ENCODE measurements at places on chromosomes 2 and 18.

DNA sequence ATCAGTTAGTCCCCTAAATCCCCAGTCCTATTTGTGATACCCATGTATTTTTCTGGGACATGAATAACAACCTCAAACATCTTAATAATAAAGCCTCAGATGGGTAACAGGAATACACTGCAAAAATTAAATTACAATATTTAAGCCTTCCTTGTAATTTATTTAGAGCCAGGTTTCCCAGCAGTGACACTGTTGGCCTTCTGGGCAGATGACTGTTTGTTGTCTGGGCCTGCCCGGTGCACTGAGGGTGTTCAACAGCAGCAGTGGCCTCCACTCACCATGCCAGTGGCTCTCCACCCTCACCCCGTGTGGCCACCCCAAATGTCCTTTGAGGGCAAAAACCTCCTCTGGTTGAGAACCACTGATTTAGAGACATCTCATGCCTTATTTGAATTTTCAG, 270.2 kb upstream of the SIX3 start:
- DNase-seq: no peak

- DNase-seq: no peak
Measured at GRCh38 chr2:121367246-121367900, 82.4 kb upstream of the TFCP2L1 start.

- DNase-seq: no peak
Measured at GRCh38 chr18:48139431-48140347, 209.2 kb upstream of the SMAD2 start.

GRCh38 chr18:75369026-75369721, 58.3 kb downstream of the SMIM21 start:
- DNase-seq: no peak

DNA sequence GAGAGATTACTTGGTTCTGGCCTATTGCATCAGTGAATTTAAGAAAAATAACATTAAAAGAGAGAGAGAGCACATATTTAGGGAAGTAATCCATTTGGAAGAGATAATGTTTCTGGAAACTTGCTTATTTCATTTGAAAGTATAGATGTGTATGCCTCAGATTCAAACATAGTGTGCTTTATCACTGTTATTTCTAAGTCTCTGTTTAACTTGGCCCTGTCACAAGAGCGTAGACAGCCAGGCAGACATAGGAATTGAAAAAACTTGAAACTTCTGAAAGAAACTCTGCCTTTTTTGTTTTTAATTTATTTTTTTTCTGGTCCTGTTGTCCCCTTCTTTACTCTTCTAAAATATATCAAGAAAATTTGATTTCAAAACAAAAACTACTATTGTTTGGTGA, 849.1 kb downstream of the CNTNAP5 start:
- DNase-seq: no peak

- DNase-seq: no peak
Measured at GRCh38 chr2:160478660-160479059, 14.9 kb downstream of the RBMS1 start.

DNA sequence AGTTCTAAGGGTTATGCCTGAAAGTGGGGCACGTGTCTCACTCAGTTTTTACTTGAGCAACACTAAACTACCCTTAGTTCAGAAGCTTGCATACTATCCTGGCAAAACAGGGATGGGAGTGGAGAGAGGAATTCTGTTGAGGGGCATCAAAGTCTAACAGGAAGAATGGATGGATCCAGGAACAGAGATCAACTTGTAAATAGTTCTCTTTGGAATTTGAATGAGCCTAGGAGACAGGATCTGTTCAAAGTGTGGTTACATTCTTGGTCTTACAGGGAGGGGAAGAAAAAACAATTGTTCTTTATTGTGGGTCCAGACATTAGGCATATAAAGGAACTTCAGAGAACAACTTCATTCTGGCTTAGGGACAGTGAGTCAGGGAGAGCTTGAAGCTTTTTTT, 560.2 kb downstream of the CNTNAP5 start:
- DNase-seq: no peak

- DNase-seq: no peak
Measured at GRCh38 chr2:239636808-239637207, 236.0 kb upstream of the HDAC4 start.

DNA sequence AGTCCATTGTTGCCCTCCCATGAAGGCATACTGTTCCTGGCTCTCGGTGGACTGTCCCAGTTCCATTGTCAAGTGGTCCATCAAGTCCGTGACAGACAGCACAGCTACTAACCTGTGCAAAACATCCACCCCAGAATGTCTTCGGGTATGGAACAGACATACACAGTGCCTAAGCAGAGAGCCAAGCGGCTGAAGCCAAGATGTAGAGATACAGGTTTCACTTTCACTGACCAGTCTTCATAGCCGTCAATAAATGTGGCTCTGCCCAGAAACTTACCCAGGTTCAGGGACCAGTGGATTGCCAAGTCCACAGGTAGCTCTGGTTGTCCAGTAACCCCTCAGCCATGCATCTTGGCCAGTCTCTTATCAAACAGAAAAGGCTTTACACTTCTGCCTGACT, 10.7 kb upstream of the PAPOLG start:
- no peak for DNase-seq

DNA sequence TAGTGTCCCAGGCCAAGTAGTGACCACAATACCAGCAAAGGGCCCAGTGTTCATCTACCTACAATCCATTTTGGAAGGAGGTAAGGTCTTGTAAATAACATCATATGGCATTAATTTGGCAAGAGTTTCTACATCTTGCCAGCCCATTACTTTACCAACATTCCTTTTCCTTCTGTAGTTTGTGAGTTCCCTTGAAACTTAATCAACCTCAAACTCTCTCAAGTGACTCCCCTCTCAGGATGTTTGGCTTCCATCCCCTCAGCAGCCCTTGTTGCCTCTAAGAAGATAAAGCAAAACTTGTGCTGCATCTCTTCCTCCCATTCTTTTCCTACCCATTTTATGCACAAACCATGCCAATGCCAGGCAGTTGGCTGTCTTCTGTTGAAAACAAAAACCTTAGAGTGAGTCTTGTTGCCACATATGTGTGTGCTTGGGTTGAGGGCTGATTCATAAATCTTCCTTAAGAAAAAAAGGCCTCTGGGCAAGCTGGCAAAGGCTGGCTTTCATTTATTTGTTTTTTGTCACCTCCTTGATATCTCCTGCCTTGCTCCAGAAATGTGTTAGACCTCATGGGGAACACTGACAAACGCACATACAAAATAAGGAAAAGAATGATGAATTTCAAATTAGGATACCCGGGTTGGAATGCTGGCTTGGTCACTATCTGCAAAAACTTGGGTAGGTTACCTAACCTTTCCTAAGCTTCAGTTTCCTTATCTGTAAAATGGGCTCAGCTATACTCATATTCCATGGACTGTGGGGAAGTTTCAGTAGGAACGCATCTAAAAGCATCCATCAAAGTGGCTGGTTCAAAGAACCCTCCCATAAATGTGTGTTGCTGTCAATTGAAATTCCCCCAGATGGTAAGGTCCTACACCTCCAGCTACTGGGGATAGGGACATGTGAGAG, 29.4 kb upstream of the ST3GAL5 start:
- no peak for DNase-seq

DNA sequence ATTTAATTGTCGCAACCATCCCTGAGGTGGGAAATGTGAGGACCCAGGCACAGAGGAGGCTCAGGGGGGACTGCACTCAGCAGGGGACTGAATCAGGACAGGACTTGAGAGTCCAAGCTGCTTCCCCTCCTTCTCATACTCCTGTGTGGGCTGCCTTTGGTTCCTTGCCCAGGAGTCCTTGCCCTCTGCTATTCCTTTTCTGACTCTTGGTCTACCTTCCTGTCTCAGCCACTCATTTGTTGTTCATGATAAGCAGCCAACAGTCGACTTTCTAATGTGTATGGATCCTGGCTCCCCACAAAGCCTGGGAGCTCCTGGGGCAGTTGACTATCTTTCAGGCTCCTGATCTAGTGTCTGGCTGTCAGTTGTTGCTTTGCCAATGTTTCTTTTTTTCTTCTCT, 28.3 kb downstream of the GATA6 start:
- DNase-seq: no peak

GRCh38 chr2:126770466-126770865, 114.5 kb downstream of the GYPC start:
- DNase-seq: no peak

DNA sequence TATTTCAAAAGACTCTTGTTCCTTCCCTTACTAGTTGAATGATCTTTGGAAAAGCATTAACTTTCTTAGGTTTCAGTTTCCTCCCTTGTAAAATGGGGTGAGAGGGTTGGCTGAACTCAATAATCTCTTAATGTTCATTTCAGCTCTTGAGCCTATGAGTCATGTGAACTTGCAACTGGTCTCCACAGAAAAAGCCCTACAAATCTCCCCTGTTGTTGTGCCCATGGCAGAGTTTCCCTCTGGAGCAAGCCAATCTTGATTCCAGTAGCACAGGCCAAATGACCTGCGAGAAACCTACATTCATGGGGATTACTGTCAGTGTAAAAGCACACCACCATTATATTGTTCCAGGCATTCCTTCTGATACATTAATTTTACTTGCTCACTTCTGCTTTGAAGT, 388.9 kb downstream of the ALK start:
- DNase-seq: no peak

GRCh38 chr2:23550553-23550952, 165.6 kb downstream of the KLHL29 start:
- no peak for DNase-seq

- DNase-seq: peak; percentile 17
Measured at GRCh38 chr18:74234326-74235171, 57.2 kb downstream of the CYB5A start.

DNA sequence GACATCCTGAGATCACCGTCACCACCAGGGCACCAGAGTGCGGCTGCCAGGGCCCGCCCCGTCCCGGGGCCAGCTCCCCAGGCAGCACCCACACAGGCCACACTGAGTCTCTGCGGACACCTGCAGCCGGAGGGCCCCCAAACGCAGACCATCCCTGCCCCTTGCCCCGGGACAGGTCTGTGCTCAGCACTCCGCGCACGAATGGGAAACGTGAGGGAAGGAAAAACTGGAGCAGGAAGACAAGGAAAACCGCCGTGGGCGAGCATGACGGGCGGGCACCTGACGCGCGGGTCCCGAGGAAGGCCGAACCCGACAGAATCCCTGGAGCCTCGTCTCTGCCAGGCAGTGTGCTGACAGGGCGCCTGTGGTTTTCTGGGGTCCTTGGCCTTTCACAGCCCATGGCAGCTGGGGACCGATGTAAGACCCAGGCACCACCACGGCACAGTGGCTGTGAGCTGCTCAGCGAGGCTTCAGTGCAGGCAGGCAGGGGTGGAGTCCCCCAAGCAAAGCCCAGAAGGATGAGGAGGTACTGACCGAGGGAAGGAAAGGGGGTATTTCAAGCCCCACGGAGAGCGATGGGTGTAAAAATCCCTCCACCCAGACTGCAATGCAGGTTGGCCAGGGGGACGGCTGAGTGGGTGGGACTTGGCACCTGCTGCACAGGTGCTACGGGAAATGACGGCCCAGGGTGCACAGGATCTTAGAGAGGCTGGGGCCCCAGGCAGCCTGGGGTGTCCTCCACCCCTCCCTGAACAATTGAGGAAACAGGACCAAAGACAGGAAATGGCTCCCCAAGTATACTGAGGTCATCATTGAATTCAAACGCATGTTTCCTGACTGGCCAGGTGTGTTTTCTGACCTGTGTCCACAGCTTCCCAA, 59.0 kb downstream of the PXDN start:
- DNase-seq: no peak

- no peak for DNase-seq
Measured at GRCh38 chr2:143948710-143949109, 571.2 kb downstream of the ZEB2 start.

GRCh38 chr2:3683748-3684454, 19.5 kb upstream of the DCDC2C start:
- no peak for DNase-seq

GRCh38 chr18:37270038-37270665, 295.4 kb downstream of the CELF4 start:
- DNase-seq: no peak

DNA sequence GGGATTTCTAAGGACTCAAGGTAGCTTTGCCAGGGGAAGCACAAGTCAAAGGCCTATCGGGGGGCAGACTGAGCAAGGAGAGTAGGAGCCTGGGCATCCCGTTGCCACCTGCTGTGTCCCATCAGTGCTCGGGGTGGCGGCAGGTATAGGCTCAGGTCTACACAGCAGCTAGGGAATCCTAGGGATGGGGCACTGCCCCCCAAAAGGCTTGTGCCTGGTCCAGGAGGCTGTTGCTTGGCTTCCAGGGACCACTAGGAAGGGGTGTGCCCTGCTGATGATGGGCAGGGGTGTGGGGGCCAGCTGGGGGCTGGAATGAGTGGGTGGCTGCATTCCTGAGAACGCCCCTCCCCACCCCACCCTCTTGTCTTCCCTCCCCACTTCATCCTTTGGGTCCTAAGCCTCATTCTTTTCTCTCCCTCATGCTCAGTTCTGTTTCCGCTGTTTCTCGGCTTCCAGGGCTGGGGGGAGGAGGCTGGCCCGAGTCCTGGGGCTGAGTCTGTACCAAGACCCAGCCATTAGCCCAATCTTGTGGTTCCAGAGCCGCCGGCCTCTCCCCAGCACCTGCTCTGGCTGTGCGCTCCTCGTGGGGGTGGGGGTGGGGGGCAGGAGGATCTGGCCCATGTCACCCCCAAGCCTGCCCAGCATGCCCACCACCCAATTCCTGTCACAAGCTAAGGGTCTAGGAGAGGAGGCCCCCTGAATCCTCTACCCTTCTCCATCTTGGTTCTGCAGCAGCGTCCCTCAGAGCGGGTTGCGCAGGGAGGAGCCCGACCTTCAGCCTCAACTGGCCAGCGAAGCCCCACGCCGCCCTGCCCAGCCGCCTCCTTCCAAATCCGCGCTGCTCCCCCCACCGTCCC, 12.8 kb downstream of the SPEG start:
- DNase-seq: no peak

GRCh38 chr2:29401994-29402393, 286.8 kb downstream of the CLIP4 start:
- no peak for DNase-seq

GRCh38 chr18:6207116-6207515, 207.6 kb downstream of the L3MBTL4 start:
- DNase-seq: no peak

DNA sequence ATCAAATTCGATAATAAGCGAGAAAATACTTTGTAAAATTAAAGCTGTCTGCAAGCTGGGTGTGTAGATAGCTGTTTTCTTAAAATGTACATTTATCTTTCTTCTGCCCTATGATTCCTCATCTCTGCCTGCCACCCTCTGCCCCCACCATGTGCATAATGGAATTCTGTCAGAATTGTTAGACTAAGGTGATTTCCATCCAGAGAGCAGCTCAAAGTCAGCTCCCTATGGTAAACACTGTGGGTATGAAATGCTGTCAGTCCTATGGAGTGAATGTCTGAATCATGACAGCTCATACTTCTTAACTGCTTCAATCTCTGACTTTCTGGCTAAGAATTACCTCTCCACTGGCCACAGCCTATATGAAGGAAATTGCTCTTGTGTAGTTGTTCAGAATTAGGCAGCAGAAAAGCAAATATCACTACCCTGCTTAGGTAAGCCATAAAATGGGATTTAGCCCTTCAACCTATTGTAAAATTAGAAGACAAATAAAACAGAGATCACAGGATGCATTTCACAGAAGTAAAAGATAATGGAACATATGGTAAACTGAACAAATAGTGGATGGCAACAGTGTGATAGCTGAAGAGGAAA, 137.7 kb downstream of the CD8B2 start:
- DNase-seq: no peak

GRCh38 chr2:8594731-8595427, 87.0 kb upstream of the ID2 start:
- no peak for DNase-seq

GRCh38 chr2:19461504-19462255, 103.3 kb upstream of the OSR1 start:
- no peak for DNase-seq

- DNase-seq: peak; percentile 62
Measured at GRCh38 chr2:164757934-164758695, 83.5 kb downstream of the COBLL1 start.

- peak; percentile 24 for DNase-seq
Measured at GRCh38 chr2:61135510-61135909, 26.5 kb upstream of the C2orf74 start.

Measured in AG09309 (cell line).